ENCODE measurements at places on chromosomes 16 and 17.

GRCh38 chr17:82888583-82889495 is 49.0 kb upstream of the ZNF750 start:
- no peak overlapping the region for H3K4me3 ChIP-seq
- peak overlapping the region; percentile 32 for H3K27ac ChIP-seq
- H3K27me3 ChIP-seq: no peaks in the 10 kb centered on the region
- no peaks in the 10 kb centered on the region for H3K36me3 ChIP-seq
- H3K4me1 ChIP-seq: peaks cover 20% of the 10 kb centered on the region

DNA sequence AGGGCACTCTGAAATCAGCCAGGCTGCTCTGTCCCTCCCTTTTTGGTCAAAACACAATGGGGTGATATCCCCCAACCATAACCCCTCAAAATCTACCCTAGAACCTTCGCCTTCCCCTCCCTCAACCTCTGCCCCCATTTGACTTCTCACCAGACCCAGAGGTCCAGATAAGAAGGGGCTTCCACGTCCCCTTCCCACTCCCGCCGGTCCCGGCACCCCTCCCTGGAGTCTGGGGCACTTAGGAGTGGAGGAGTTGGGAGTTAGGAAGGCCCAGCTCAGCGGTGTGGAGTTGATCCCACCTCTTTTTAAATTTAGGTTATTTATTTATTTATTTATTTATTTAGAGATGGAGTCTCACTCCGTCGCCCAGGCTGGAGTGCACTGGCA is 619 bp upstream of the TMEM92 start:
- no peak overlapping the region for H3K27ac ChIP-seq
- peak; percentile 19 for DNase-seq
- no peaks in the 10 kb centered on the region for H3K36me3 ChIP-seq
- no peaks in the 10 kb centered on the region for H3K27me3 ChIP-seq
- peaks cover 16% of the 10 kb centered on the region for H3K4me1 ChIP-seq

DNA sequence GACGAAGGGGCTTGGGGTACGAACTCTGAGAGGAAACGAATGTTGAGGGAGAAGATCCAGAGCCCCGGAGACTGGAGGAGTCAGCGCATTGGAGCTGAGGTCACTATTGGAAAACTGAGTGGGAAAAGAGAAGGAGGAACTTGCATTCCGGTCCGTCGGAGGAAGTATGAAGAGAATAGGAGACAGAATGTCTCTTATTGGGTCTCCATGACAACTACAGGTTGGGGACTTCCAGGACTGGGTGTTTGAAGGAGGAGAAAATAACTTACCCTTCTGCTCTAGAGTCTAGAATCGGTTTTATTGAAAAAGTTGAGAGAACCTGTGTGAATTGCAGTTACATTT is 537 bp downstream of the GOSR1 start:
- DNase-seq: no peak
- peaks cover 7% of the 10 kb centered on the region for H3K4me1 ChIP-seq
- peak overlapping the region; percentile 75 for H3K4me3 ChIP-seq
- H3K27me3 ChIP-seq: no peaks in the 10 kb centered on the region

- H3K4me3 ChIP-seq: no peak overlapping the region
- H3K36me3 ChIP-seq: peaks cover 8% of the 10 kb centered on the region
- DNase-seq: no peak
- no peaks in the 10 kb centered on the region for H3K4me1 ChIP-seq
- no peaks in the 10 kb centered on the region for H3K27me3 ChIP-seq
- no peak overlapping the region for H3K27ac ChIP-seq
Observed at GRCh38 chr17:80637048-80637781, 92.6 kb downstream of the RPTOR start.

GRCh38 chr16:30526823-30527634 is 663 bp upstream of the ZNF768 start:
- peak overlapping the region; percentile 82 for H3K27ac ChIP-seq
- peak; percentile 98 for DNase-seq
- no peaks in the 10 kb centered on the region for H3K27me3 ChIP-seq
- peak overlapping the region; percentile 54 for H3K4me3 ChIP-seq
- peaks cover 13% of the 10 kb centered on the region for H3K36me3 ChIP-seq
- H3K4me1 ChIP-seq: peaks cover 9% of the 10 kb centered on the region

DNA sequence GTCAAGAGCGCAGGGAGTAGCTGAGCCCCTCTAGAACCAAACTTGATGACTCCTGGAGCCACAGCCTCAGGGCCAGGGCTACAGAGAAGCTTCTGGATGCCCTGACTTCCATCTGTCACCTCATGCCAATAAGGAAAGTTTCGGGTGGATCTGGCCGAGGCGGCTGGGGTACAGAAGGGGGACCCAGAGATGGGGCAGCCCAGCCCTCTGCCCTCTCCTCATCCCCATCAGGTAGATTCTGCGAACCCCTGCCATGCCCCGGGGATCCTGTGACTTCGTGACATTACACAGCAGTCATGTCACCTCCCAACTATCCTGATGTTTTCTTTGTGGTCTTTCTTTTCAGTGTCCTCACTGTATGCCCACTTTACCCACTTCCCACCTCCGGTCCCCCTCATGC is 114.4 kb downstream of the CCDC182 start:
- no peak for DNase-seq
- no peaks in the 10 kb centered on the region for H3K27me3 ChIP-seq
- H3K27ac ChIP-seq: no peak overlapping the region
- H3K4me1 ChIP-seq: no peaks in the 10 kb centered on the region
- H3K36me3 ChIP-seq: 0 out of 2 replicates have a peak, but pooled peaks cover 3% of the 10 kb centered on the region
- H3K4me3 ChIP-seq: no peak overlapping the region

GRCh38 chr17:19725486-19725885 is 9.1 kb upstream of the SLC47A2 start:
- peak overlapping the region; percentile 57 for H3K27ac ChIP-seq
- no peak overlapping the region for H3K4me3 ChIP-seq
- no peak for DNase-seq
- no peaks in the 10 kb centered on the region for H3K36me3 ChIP-seq

- no peaks in the 10 kb centered on the region for H3K36me3 ChIP-seq
- H3K4me3 ChIP-seq: no peak within 1 kb of the TSS
- H3K4me1 ChIP-seq: peaks cover 4% of the 10 kb centered on the region
Observed at GRCh38 chr16:72172105-72173034, at the start of gene PMFBP1. Gene PMFBP1 (minus strand): TSS chr16:72172155. CDS start chr16:72171208, 947 bp downstream.

- no peaks in the 10 kb centered on the region for H3K4me1 ChIP-seq
- DNase-seq: no peak
- no peak overlapping the region for H3K27ac ChIP-seq
- no peak overlapping the region for H3K4me3 ChIP-seq
Observed at GRCh38 chr17:68595986-68596385, 5.2 kb downstream of the FAM20A start.

DNA sequence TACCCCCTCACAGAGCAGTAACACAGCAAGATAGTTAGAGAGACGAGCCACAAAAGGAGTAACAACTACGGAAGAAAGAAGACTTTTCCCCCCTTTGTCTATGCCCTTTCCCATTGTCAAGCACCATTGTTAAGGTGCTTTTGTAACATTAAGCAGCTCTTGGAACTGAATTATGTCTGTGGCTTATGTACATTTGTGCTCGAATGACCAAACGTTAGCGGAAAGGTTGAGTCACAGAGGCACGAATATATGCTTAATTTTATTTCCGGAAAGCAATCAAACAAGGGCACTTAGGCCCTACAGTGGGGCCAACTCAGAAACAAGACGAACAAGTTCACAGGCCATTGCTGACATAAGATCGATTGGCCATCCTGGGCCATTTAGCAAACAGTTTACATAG is 109.5 kb downstream of the ANKFN1 start:
- H3K4me1 ChIP-seq: no peaks in the 10 kb centered on the region
- H3K27me3 ChIP-seq: no peaks in the 10 kb centered on the region
- no peak overlapping the region for H3K4me3 ChIP-seq

- no peaks in the 10 kb centered on the region for H3K4me1 ChIP-seq
- H3K27ac ChIP-seq: no peak overlapping the region
- no peak overlapping the region for H3K4me3 ChIP-seq
- DNase-seq: no peak
- H3K36me3 ChIP-seq: no peaks in the 10 kb centered on the region
Observed at GRCh38 chr17:14725729-14726128, 424.8 kb downstream of the HS3ST3B1 start.

DNA sequence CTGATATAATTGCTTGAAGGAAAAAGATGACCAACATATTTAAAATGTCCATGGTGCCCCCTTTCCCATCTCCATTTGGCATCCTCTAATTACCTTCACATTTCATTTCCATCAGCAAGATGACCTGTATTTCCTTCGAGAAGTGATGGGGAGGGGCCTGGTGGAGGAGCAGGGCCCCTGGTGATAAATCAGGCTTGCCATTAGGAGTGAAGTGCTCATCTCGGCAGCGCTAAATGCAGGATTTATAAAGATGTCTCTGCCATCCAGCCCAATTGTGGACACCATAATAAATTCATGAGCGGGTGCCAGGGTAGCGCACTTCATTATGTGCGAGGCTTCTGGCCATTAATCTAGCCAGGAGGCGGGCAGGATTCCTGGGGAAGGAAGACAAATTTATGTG is 101.5 kb upstream of the IRX6 start:
- H3K27ac ChIP-seq: no peak overlapping the region
- H3K4me3 ChIP-seq: no peak overlapping the region
- H3K4me1 ChIP-seq: no peaks in the 10 kb centered on the region
- no peak for DNase-seq
- H3K27me3 ChIP-seq: peaks cover 4% of the 10 kb centered on the region

DNA sequence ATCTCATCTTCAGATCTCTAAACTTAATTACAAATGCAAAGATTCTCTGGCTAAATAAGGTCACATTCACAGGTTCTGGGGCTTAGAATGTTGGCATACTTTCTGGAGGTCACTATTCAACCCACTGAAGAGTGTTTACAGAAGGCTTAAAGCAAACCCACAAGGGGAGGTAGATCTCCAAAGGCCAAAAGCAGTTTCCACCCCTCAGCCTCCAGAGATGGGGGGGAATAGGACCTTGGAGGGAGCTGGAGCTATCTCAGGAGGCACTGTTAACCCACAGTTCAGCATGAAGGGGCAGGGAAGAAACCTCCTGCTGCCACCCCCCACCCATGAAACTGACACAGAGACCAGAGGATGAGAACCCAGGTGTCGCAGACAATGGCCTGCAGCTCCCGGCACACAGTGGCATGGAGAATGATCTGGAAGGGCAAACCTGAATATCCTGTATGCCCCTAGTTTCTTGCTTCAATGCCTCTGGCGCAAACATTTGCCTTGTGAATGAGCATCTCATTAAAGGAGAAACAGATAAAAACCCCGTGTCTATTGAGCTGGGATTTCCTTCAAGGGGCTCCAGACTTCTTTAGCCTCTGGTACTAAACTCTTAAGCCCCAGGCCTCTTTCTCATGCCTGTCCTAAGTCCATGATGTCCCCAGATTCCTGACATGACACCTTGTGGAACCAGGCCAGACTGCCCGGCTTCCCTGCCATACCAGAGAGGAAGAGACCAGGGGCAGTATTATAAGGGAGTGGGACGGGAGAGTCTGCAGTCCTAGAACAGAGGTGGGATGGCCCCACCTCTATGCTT is 103.1 kb upstream of the CDH5 start:
- peak; percentile 21 for DNase-seq
- H3K27ac ChIP-seq: no peak overlapping the region
- H3K36me3 ChIP-seq: no peaks in the 10 kb centered on the region
- peaks cover 4% of the 10 kb centered on the region for H3K4me1 ChIP-seq
